ENCODE measurements at places on chromosomes 4 and X.
A peak's percentile ranks its signal among the peaks of the same experiment; 100 is the strongest.

GRCh38 chr4:139633661-139634060 is 32.0 kb upstream of the MGST2 start:
- DNase-seq, result no peak

DNA sequence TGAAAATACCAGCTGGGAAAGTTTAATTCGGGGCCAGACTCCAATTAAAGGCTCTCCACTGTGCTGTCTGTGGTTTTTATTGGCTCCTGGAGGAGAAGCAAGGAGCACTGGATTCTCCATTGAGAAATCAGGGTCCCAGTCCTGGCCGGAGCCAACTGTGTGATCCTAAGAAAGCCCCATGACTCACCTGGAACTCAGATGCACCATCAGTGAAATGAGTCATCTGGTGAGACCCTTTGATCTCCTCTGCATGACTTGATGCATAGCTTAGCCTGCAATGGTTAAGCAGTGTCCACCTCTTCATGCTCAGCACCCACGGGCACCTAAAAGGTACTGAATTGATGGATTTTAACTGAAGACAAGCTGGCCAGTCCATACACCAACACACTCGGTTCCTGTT is 119.2 kb upstream of the VCX3B start:
- no peak for DNase-seq

GRCh38 chr4:88009871-88010270 is 2.4 kb downstream of the PKD2 start:
- DNase-seq, result no peak

GRCh38 chr4:87032884-87033533 is 98.2 kb downstream of the AFF1 start:
- no peak for DNase-seq

DNA sequence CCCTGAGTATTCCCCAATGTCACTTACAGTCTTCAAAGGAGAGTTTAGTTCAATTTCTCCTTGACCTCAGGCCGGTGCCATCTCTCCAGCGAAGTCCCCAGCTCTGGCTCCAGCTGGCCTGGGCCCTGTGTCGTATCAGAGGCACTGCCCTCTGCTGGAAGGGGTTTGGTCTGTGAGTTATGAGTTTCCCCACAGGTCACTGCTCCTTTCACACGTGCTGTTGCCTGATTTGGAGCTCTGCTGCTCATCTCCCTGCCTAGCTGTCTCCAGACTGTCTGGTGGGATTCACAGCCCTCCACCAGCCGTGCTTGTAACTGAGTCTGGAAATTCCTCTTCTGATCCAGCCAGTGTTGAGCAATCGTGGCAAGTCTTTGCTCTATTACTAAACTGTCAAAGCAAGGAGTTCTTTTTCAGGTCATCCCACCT is at the start of gene RAP2C:
Gene RAP2C, minus strand, starts transcription at position 105 of the 426 bp plus-strand sequence. CDS start 2,179 bp downstream, outside the sequence.
- peak; percentile 43 for DNase-seq

DNA sequence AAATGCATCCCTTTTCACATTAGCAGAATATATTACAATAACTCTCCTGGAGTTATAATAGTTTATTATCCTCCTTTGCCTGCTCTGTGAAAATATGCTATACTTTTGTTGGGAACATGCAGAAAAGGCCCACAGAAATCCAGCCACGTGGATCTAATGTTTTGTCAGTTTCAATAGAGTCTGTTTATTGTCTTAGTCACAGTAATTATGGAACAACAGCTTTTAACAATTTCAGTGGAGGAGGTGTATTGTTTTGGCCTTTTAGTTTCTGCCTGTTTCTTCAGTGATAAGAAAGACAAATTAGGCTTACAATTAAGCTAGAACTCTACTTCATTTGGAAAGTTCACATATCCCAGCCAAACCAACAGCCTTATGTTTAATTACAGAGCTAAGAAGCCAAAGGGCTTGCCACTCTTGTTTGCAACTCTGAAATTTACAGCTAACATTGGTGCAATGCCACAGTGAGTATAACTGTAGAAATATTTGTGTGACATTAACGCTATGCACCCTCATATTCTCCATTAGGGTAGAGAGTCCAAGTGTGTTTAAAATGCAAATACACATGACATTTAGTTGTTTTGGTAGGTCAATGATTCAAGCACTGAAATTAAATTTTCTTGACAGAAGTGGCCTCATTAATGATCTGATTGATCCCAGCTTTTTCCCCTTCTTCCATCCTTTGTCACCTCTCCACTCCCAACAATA is 175.8 kb downstream of the USP46 start:
- no peak for DNase-seq

DNA sequence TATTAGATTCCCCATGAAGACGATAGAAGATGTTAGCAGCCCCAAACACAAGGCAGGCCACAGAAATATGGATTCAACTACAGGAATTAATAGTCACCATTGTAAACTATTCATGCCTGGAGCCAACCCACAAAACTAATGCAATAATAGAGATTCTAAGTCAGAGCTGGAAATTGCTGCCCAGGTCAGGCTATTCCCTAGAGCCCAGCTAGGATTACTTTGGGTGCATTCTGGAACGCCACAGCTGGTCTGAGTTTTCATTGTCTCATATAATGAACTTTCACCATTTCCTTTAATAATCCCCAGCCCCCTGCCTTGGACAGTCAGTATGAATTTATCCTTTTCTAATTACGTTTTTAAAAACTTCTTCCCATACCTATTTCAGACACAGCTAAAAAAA is 252.6 kb downstream of the PAPSS1 start:
- no peak for DNase-seq

DNA sequence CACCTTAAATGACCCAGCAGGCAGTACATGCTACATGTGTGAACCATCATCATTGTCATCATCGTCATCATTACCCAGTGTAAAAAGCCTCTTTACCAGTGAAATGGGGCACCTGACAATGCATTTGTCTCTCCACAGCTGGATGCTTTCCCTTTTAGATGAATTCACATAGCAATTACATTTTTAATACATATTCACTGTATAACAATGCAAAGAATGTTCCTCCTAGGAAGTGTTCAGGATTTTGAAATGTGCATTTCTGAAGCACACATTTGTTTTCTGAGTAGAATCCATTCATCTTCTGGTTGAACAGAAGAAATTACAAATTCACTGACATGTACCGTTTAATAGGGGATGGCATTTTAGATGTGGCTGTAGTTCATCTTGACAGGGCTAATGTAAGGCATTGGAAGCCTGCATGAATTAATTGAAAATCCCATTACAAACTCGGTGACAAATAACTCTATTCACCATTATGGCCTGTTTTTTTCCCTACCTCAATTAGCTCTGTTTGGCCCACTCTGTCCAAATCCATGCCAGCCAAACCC is 111.1 kb downstream of the SH3RF1 start:
- DNase-seq, result no peak

- DNase-seq, result no peak
Observed at GRCh38 chr4:77127837-77128621, 29.0 kb upstream of the CCNG2 start.

DNA sequence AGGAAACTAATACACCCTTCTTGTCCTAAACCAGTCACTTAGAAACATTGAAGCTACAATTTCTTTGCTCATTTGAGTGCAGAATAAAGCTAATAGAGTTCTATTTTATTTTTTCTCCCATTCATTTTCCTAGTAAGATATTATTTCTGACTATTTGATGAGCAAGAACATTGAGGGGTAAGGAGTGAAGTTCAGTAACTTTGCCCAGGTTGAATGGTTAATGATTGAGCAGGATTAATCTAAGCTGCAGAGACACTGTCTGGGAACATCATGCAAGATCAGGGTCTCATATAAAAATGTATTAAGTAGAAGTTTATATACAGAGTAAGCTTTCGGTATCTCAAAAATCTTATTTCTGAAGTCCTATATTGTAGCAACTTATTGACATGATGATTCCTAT is 102.4 kb upstream of the LIMCH1 start:
- no peak for DNase-seq

DNA sequence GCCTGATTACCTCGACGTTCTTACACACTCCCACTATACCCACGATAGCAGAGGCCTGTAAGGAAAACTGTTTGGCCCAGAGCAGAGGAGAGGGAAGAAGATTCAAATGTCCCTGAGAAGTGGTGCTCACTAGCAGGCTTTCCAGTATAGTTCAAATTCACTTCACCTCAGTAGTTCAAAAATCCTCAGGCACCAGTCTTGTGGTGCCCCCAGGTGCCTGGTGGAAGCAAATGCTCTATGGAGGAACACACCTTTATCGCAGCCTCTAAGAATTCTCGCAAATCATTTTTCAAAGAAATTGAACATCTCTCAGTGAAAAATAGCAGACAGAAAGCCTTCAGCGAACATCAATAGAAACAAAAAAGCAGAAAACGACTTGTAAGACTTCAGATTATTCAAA is 12.2 kb upstream of the MTMR1 start:
- no peak for DNase-seq

DNA sequence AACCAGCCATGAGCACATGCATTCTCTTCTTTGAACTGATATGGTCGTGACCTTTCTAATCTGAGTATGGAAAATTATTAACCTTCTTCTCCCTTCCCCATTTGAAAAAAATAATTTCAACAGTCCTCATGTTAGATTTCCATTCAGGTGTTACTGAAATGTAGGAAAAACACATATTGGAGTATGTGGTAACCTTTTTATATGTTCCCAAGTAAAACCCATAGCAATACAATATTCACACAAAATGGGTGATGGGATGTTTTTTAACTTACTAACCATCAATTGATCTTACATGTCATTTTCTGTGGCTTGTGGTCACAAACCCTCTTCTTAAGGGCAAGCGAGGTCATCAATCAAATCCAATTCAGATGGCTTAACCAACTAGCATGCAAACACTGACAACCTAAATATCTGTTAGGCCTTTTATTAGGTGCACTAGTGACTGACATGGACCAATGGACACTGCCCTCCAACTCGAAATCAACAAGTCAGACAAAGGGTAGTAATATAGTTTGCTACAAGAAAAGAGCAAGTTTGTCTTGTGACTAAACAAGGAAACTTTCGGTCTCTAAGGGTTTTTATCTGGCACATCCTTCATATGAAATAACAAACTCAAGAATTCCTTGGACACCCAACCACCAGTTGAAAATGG is 74.3 kb downstream of the CAMK2D start:
- DNase-seq, result no peak

- no peak for DNase-seq
Observed at GRCh38 chr4:151029537-151029936, 14.5 kb upstream of the LRBA start.

DNA sequence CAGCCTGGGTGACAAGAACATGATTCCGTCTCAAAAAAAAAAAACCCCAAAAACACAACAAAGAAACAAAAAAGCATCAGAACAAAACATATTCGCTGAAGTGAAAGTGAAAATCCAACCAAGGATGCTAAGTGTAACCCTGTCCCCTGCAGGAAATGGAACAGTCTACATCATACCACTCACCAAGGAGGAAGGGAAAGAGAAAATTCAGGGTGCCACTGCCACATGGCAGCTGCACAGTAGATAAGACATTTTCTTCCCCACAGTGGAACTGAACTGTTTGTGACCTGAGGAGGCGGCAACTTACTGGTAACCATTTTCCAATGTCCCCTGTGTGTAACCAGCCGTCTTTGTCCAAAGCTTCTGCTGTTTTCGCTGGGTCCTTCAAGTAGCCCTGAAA is 28.2 kb upstream of the CENPU start:
- peak; percentile 10 for DNase-seq

DNA sequence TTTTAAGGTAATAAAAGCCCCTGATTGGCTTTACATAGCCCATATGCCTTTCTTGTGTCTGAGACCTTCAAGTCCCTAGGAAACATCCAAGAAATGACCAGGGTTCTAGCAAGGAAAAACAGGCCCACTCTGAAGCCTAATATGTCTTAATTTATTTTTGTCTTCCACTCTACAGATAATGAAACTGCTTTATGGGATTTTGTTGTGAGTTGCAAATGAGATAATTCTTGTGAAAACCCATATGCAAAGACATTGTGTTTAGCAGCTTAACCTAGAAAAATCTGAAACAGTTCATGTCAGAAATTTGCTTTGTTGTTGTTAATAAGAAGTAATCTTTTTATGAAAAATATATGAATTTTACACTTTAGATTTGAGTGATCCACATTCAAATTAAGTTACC is 190.7 kb upstream of the BMP3 start:
- no peak for DNase-seq

GRCh38 chr4:113524096-113524495 is 237.4 kb downstream of the CAMK2D start:
- no peak for DNase-seq

DNA sequence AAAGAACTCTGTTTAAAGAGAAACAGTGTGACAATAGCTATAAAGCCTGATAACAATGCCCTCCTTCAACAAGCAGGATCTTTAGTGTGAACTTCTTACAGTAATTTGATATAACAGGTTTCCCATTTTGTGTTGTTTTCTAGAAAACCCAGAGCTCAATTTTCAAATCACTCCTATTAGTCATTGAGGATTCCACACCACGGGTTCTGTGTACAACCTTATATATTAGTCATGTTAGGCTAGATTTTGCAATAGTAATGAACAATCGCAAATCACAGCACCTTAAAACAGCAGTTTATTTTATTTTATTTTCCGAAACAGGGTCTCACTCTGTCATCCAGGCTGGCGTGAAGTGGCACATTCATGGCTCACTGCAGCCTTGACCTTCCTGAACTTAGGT is 1020.9 kb upstream of the INTU start:
- DNase-seq, result no peak

- DNase-seq, result no peak
Observed at GRCh38 chr4:52290466-52290865, 239.4 kb downstream of the SPATA18 start.

DNA sequence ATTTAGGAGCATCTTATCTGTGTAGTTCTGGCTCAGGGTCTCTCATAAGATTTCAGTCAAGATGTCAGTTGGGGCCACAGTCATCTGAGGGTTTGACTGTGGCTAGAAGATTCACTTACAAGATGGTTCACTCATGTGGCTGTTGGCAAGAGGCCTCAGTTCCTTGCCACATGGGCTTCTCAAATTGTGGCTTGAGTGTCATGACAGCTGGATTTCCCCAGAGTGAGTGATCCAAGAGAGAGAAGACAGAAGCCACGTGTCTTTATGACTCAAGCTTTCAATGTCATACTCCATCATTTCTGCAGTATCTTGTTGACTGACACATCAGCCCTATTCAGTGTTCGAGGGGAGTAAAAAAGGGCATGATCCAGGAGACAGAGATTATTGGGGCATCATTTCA is 131.3 kb upstream of the AP1S2 start:
- no peak for DNase-seq

DNA sequence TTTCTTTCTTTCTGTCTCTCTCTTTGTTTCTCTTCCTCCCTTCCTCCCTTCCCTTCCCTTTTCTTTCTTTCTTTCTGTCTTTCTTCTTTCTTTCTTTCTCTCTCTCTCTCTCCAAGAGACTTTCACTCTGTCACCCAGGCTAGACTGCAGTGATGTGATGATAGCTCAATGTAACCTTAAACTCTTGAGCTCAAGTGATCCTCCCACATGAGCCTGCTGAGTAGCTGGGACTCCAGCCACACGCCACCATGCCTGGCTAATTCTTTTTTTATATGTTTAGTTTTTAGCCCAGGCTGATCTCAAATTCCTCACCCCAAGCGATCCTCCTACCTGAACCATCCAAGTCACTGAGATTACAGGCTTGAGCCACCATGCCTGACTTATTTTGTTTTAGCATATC is 64.3 kb upstream of the EMCN start:
- no peak for DNase-seq

DNA sequence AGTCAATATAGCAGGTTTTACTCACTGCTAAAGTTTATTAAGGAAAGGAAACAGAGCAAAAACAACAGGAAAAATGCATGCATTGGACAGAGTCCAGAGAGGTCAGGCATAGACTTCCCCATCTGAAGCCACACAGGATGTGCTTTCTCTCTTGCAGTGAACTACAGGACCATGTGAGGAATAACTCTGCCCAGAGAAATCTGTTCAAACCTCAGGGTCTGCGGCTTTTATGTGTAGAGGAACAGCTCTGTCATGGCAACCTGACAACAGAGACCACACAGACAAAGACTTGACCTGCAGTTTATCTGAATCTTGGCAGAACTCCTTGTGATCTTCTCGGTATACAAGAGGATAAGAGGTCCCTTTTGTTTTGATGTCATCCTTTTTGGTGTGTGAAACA is 46.3 kb upstream of the LONRF3 start:
- DNase-seq, result no peak

Measured in activated effector memory CD4-positive, alpha-beta T cell treated with Interleukin-2 at 50 U/mL for 16 hours (primary cell).